Cortex of kidney (tissue), 1 donor: ENCODE measurements at places on chromosomes 13 and 19.

- DNase-seq = no peak
These were observed 13.1 kb downstream of the CCDC97 start for GRCh38 chr19:41323023-41323422.

- DNase-seq = no peak
These were observed 24.2 kb upstream of the GATAD2A start for GRCh38 chr19:19381007-19381926.

- DNase-seq = no peak
These were observed 18.0 kb downstream of the MBNL2 start for GRCh38 chr13:97239943-97240787.

DNA sequence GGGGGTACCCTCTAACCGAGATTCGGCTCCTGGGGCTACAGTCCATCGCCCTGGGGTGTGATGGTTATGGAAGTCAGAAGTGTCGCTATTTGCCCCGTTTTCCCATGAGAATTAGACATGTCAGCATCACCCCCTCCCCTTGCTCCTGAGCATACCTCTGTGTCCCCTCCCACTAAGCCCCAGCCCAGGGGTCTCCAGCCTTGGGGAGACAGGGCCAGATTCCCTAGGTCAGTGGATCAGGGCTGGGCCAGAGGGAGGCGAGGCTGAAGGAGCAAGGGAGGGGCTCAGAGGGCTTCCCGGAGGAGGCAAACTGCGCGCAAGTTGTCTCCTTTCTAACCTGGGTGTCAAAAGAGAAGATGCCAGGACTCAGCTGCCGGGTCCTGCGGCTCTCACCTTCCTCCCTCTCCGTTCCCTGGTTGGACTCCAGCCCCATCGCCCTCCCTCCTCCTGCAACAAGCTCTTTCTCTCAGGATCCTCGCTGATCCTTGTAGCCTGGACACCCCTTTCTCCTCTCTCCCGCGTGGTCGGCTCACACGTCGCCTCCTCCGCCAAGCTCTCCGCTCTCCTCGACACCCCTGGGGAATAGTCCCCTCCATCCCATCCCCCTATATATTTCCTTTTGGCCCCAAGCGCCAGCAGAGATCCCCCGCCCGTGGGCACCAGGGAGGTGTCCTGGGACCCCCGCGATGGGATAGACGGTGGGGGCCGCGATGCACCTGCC lies 459 bp upstream of the TMEM59L start:
- DNase-seq = no peak

GRCh38 chr13:93881411-93881810 lies 598.1 kb downstream of the DCT start:
- no peak for DNase-seq

- no peak for DNase-seq
These were observed 41.0 kb downstream of the RFX2 start for GRCh38 chr19:6069268-6069791.

GRCh38 chr13:112142401-112142930 lies 75.5 kb downstream of the SOX1 start:
- DNase-seq = no peak

- no peak for DNase-seq
These were observed 412.0 kb downstream of the FOXO1 start for GRCh38 chr13:40254394-40254793.

DNA sequence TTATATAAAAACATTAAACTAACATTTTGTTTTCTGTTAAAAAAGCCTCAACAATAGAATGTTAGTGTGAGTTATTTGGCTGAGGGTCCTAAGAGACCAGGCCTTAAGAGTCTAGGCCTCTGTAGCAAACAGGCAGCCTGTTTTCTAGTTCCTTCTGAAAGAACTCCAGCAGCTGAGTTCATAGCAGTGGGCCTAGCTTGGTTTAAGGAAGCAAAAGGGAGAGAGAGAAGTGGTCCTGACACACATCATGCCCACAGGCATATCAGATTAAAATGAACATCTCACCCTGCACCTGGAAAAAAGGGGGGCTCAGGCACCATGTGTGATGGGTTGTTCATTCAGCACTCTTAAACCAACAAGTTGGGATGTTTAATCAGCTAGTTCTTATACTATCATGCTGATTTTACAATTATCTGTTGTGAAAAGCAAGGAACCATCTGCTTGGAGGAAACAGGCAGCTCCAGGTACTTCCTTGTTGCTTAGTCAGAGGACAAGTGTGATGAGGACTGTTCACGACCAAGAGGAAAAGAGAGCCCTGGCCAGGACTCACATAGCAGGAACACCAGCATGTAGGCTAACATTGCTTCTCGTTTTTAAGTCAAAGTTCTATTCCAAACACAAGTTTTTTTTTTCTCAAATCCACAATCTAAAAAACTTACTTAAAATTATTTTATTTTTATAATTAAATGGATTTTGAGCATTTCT lies 81.3 kb upstream of the FRY start:
- no peak for DNase-seq

DNA sequence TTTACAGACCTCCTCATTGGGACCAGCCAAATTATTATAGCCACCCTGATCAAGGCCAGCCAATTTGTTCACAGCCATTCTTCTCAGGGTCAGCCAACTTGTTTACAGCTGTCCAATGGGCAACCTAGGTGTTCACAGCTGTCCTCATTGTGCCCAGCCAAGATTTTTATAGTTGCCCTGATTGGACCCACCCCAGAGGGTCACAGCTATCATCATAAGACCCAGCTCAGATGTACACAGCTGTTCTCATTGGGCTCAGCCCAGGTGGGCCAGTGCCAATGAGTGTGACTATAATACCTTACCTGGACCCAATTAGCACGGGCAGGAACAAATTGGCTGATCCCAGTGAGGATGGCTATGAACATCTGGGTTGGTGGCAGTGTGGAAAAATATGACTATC lies 1151.8 kb downstream of the UQCRFS1 start:
- DNase-seq = no peak

DNA sequence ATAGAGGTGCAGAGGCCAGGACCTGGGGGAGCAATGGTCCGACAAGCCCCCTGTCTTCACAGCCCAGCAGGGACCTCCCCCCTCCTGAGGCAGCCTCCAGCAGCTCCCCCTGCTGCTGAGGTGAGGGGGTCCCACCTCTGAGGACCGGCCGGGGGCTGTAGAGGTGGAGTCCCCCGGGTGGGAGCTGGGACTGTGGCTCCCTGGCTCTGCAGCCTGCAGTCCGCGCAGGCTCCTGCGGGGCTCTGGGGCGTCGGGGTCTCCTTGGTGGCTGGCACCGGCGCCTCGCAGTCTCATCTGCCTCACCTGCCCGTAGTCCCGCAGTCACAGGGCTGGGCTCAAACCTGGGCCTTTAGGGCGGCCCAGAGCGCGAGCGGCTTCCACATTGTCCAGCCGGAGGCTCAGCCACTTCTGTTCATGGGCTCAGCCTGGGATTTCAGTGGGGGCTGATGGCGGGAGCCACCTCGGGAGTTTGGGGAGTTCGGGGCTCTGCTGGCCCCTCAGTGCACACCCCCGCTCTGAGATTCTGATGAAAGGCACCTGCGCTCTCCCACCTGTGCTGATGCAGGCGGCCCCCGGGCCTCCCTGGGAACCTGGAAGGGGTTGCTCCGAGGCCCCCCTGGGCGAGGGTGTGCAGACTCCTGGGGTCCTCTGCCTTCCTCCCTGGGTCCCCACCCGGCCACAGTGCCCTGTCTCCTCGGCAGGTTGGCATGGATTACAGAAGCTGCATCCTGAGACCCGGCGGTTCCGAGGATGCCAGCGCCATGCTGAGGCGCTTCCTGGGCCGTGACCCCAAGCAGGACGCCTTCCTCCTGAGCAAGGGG lies 7.0 kb upstream of the ZNF554 start:
- DNase-seq = no peak

DNA sequence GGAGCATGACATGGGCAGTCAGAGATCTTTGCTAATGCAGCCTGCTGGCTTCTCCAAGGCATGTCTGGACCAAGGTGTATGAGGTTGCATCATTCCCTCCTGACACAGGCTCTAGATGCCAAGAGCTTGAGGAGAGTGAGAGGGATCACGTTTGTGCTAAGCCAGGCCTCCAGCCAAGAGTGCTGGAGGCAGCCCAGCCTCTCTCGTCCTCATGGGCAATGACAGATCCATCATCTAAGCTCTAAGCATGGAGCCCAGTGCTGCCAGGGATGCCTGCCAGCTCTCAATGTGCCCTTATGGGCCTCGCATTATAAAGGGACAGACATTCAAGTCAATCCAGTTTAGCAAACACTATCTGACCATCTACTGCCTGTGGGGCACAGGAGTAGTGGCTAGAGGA lies 136.3 kb upstream of the VSTM2B start:
- DNase-seq = no peak

GRCh38 chr19:49741210-49741844 lies 21.8 kb downstream of the TSKS start:
- DNase-seq = no peak

GRCh38 chr13:113207460-113207859 lies 1.0 kb downstream of the PCID2 start:
- DNase-seq = no peak

DNA sequence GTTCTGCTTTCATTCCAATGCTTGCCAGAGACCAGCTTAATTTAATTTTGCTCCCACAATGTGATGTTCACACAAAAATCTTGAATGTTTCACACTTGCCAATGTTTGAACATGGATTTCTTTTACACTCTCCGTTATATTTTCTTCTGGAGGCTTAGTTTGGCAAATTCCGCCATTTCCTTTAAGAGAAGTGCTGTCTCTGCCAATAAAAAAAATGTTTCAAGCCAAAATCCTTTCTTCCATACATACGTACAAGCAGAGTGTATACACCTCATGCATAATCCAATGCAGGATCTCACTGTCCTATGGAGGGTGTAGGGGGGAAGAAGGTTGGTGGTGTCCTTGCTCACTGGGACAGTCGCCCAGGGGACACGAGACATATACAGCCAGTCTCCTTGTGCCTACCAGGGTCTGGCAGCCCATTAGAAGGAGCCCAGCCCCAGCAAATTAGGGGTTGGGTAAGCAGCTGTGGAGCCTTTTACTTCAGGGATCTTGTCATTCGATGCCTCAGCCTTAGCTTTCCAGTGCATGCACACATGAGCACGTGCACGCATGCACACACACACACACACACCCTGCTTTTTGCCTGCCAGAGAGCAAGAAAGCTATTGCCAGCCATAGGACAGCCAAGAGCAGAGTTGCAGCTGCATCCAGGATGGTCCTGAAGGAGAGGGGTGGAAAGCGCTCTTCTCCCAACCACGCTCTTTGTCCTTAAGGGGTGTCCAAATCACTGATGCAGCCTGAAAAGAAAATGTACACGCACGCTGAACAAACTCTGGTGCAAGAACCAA lies 208.3 kb downstream of the FOXO1 start:
- no peak for DNase-seq

DNA sequence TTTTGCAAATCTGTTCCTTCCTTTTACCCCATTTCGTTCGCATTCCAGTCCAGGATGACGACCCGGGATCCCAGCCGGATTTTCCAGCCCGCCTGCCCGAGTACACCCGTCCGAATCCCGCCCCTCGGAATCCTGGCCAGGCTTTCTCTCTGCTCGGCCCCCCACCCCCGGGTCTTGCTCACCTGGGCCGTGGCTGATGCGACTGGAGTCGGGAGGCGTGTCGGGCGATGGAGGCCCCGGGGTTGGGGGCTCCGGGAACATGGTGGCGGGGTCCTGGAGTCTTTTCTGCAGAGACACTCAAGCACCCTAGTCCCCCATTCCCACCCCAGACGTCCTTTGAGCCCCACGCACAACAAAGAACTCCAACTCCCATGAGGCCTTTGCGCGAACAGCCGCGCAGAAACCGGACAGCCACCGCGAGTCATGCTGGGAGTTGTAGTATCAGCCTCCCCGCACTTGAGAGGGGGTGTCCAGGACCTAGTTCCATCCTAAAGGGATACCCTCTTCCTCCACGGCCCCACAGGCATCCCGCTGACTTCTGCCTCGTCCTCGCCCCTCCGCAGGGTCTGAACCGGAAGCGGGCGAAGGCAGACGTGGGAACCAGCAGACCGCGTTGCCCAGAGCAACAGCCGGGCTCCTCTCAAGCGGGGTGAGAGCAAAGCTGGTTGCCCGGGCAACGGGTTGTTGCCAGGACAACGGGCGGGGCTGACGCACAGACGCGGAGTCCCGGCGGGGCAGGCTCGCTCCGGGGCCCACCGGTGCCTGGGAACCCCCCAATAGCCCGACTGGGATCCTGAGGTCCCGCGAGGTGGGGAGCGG lies 1.1 kb downstream of the SYT5 start:
- DNase-seq = no peak

GRCh38 chr13:112972867-112973576 lies 4.0 kb downstream of the MCF2L start:
- DNase-seq = no peak

DNA sequence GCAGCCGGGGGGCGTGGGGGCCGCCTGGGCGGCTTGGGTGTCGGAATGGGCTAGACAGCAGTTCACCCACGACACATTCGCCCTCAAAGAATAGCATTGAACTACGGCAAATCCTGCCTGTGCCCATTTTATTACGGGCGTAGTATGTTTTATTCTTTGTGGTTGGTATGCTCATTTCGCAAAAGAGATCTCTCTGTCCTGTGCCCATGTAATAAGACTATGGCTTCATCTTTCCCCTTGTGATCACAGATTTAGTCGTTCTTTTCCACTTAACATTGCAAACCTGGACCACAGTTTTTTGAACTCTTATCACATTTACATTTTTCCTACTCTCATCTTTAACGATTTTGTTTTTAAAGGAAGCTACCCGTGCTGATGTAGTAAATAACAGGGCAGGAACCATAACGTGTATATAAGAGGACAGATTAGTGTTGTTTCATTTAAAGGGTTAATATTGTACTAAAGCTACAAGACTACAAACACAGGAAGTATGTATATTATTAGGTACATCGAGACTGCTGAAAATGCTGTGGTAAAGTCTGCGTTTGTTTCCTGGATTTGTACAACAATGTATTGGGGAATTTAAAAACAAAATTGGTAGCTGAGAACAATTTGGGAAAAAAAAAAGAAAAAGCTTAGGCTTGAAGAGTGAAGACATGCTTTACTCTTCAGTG lies 3.2 kb upstream of the MYCBP2 start:
- DNase-seq = no peak

DNA sequence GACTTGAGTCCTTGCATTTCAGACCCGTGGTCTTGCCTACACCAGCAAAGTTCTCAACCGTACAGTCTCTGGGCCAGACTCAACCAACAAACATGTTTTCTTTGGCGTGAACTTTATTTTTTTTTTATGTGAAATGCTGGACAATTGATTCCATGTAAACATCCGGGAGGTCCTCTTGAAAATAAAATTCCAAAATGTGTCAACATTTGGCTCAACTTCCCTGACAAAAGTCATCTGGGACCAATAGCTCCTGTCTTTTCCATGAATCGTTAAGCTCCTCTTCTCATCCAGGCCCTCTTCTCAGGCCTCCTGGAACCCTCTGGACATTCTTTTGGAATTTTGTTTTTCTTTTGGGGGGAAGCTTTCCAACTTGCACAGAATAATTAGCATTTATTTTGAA lies 2.7 kb downstream of the ALDH16A1 start:
- no peak for DNase-seq
